ENCODE measurements at places on chromosomes 16 and 17. TPM values are rescaled to one million over a fixed set of nuclear protein-coding genes. Genes with fewer than 3 reads are reported as not detected.

- DNase-seq: no peak
Observed at GRCh38 chr17:18946536-18946935, 5.4 kb upstream of the SLC5A10 start.

DNA sequence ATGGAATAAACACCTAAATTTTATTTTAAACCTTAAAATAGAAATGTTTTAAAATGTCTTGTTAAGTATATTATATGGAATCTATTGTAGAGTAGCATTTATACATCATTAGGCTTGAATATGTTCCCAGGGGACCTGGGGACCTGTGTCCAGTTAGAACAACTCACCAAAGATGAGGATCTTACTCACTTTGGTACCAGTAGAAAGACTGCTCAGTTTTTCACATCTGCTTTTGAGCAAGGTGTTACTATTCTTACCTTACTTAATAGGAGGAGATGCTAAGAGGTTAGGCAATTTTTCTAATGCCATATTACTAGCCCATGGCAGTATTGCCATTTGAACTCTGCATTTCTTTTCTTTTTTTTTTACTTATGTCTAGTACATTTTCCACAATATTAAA, 14.7 kb downstream of the STXBP4 start:
- DNase-seq: no peak

- DNase-seq: no peak
Observed at GRCh38 chr17:7580604-7581575, 1.5 kb downstream of the CD68 start.

DNA sequence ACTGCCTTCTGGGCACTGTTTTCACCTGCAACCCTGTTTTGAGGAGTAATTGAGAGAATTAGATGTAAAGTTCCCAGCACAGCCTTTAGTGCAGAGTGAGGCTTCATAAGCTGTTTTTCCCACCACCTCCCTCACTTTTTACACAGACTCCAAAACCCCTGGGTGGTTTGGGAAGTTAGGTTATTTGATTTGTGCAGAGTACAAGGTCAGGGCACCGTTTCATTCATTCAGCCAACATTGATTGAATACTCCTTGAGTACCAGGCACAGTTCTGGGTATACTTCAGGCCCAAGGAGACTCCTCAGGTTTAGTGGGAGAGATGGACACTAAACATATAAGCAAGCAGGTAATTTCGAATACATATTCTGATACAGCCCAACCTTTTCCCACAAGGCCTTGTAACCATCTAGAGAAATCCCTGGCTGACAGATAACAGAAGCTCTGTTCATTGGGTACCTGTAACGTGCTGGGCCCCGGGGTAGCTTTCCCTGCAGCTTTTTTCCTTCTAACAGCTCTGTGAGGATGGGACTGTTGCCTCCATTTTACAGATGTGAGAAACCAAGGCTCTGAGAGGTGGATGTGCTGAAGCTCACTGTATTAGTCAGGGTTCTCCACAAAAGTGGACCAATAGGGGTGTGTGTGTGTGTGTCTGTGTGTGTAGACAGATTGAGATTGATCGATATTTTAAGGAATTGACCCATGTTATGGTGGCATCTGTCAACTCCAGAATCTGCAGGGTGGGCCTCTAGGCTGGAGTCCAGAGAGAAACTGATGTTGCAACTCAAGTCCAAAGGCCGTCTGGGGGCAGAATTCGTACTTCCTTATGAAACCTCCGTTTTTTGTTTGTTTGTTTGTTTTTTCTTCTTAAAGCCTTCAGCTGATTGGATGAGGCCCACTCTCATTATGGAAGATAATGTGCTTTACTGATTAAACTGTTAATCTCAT, 234.7 kb downstream of the SNX29 start:
- DNase-seq: no peak

DNA sequence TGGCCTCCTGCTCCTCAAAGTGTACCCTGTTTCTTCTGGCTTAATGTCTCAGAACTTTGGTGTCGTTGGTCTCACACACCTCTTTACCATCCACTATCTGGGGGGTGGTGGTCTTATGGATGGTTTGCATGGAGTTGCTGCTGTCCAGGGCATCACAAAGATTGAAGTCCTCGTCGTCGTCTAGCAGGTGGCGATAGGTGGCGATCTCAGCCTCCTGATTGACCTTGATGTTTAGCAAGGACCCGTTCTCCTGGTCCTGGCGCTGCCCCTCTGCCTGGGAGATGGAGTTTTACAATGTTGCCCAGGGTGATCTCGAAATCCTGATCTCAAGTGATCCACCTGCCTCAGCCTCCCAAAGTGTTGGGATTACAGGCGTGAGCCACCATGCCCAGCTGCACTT, 31.1 kb upstream of the HELZ start:
- DNase-seq: no peak

The TNK1 gene
- 0.26 TPM for total RNA-seq

GRCh38 chr17:77602062-77602746, 356.3 kb upstream of the TNRC6C start:
- DNase-seq: no peak

The CNTNAP1 gene
- 30.9 TPM for total RNA-seq

DNA sequence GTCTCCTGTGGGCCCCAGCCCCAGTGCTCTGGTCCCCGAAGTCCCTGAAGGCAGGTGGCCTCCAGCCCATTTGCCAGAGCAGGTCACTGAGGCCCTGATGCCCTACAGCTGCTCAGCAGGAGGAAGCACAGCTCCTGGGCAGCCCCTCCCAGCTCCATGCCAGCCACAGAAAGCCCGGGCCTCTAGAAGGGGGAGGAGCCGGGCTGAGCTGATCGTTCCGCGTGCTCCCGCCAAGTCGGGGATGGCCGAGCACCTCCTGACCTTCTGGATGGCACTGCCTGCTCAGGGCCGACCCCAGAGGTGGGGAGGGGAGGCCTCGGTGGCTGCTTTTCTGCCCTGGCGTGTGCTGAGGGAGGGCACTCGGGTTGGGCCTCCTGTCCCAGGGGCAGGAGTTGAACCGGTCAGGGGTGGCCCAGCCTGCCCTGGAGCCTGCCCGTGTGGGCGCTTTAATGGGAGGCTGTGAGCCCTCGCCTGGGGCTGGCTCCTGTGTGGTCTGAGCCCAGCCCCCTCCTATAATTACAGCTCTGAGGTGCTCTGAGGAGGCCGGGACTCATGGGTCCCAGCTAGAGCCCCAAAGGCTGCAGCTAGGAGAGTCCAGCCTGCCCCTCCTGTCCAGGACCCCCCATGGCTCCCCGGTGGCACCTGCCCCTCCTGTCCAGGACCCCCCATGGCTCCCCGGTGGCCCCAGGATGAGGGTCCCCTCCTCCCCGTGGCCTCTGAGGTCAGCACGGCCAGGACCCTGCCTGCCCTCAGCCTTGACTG, 29.7 kb downstream of the ZFPM1 start:
- DNase-seq: no peak

- DNase-seq: no peak
Observed at GRCh38 chr16:12901204-12901596, 198 bp upstream of the SHISA9 start.

The CACNG3 gene
- total RNA-seq: not detected

The PITPNM3 gene
- 0.74 TPM for total RNA-seq

The SLC12A3 gene
- not detected for total RNA-seq

- peak; percentile 55 for DNase-seq
Observed at GRCh38 chr16:81610144-81610842, 165.7 kb downstream of the CMIP start.

DNA sequence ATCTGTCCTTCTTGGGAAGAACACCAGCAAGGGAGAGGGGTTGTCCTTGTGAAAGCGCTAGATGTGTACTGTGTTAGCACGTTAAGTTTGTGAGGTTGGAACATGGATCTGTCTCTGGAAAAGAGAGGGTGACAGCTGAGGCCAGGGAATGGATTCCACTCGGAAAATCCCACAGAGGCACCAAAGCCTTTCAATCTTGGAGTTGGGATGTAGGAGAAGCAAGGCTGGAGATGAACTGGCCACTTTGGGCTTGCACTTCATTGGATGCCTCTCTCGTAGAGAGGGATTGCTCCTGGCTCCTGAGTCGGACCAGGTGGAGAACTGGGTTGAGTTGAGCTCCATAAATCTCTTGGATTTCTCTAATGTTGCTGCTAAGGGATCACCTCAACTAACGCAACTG, 67.2 kb downstream of the CCDC182 start:
- DNase-seq: no peak

DNA sequence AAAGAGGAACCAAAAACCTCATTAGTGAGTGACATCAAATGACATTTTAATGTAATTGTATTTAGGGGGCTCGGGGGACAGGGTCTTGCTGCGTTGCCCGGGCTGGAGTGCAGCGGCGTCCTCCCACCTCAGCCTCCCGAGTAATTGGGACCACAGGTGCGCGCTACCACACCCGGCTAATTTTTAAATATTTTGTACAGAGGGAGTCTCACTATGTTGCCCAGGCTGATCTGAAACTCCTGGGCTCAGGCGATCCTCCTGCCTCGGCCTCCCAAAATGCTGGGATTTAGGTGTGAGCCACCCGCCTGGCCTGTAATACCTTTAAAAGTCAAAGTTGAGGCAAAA, 581 bp downstream of the SNRNP25 start:
- no peak for DNase-seq

DNA sequence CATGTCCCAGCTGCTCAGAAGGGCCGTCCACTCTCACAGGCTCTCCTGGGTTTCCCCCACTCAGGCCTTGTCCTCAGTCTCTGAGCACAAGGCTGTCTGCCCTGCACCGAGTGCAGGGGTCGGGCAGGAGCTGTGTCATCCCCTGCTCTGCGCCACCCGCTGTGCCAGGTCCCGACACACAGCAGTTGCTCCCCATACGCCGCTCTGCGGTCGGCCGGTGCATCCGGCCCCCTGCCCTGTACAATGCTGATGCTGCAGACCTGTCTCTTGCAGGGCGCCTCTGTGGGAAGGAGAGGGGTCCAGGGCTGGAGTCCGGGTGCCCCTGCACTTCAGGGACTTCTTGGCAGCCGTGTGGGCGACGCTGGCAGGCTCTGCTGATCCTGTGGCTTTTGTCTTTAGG, 6.1 kb downstream of the TSC2 start:
- no peak for DNase-seq

DNA sequence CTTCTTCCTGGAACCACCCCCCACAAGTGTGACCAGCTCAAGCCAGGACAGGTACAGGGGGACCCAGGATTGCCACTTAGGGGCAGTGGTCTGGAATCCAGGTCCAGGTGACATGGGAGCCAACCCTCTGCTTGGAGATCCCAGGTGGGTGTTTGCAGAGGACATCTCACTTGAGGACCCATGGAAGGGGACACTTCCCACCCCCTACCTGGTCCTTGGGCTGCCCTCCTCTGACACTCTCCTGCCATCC, 145.5 kb downstream of the SEC14L1 start:
- no peak for DNase-seq

GRCh38 chr17:74217888-74218287, 4.5 kb downstream of the TTYH2 start:
- DNase-seq: no peak

The VAC14 gene
- 22.3 TPM for total RNA-seq

DNA sequence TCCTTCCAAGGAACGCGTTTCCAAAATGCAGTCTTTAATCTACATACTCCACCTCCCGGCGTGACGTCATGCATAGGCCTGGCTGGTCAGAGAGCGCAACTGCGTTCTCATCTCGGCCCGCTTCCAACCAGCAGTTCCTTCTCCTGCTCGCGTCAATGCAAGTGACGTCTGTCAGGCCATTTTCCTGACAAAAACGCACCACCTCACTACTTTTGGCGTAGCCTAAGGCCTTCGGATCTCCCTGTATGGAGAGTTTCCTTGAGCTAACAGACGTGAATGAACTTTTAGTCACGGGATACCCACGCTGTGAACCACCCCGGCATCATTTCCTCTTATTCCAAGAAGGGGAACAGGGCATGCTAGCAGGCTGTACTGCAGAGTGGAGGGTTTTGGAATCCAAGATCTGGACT, 25.0 kb downstream of the TEX14 start:
- no peak for DNase-seq

DNA sequence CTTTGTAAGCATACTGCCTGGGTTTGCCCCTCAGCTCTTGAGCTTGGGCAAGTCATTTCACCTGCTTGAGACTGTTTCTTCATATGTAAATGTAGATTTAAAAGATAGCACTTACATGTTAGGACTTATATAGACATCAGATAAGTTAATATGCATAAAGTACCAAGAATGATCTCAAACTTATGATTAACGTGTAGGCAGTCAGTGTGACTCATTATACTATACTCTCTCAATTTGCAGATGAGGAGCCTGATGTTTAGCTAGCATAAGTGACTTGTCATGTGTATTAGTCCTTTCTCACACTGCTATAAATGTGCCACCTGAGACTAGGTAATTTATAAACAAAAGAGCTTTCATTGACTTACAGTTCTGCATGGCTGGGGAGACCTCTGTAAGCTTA, 690.5 kb downstream of the KCNJ2 start:
- DNase-seq: no peak

- DNase-seq: no peak
Observed at GRCh38 chr17:44911133-44912001, 3.9 kb downstream of the GFAP start.

GRCh38 chr17:56699186-56699894, 105.8 kb downstream of the NOG start:
- peak; percentile 77 for DNase-seq

The FNDC8 gene
- not detected for total RNA-seq

The GAS2L2 gene
- not detected for total RNA-seq

DNA sequence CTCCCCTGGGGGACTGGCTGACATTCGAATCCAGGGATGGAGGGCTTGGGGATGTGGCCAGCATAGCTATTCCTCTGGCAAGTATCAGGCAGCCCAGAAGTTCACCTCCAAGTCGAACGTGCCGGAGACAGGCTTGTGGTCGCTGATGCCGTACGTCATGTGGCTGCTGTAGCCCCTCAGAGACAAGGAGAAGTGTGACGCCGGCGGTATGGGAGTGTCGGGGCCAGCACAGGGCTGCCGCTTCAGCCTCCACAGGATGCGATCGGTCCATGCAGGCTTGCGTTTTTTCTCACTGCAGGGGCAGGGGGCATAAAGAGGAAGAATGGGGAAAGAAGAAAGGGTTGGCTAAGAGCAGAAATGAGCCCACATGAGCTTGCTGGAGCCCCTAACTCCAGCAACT, 5.3 kb upstream of the MYO1C start:
- DNase-seq: no peak

The GJD3 gene
- 0.35 TPM for total RNA-seq

DNA sequence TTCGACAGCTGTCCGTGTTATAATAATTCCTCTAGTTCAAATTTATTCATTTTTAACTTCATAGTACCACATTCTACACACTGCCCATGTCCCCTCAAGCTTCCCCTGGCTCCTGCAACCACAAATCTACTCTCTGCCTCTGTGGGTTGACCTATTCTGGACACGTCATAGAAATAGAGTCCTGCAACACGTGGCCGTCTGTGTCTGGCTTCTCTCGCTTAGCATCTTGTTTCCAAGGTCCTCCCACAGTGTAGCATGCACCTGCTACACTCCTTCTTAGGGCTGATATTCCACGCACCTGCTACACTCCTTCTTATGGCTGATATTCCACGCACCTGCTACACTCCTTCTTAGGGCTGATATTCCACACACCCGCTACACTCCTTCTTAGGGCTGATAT, 16.5 kb downstream of the SCGB1C2 start:
- no peak for DNase-seq

GRCh38 chr17:10683853-10684252, 13.5 kb downstream of the SCO1 start:
- DNase-seq: no peak

Measured in pulmonary artery endothelial cell (primary cell).